Glomerular endothelial cell (primary cell): ENCODE measurements at places on chromosomes 5 and 9. TPM values are rescaled to one million over a fixed set of nuclear protein-coding genes. Genes with fewer than 3 reads are reported as not detected.

The MARCHF6 gene
- total RNA-seq, result 51.5 and 61.3 TPM in 2 replicates

The SPAG8 gene
- total RNA-seq, result 0.53 TPM in 1 of 2 replicates, not detected in the other

- DNase-seq, result no peak
Measured at GRCh38 chr5:37847978-37848425, 8.2 kb upstream of the GDNF start.

- no peak for DNase-seq
Measured at GRCh38 chr5:75574791-75575190, 36.5 kb upstream of the ANKDD1B start.

DNA sequence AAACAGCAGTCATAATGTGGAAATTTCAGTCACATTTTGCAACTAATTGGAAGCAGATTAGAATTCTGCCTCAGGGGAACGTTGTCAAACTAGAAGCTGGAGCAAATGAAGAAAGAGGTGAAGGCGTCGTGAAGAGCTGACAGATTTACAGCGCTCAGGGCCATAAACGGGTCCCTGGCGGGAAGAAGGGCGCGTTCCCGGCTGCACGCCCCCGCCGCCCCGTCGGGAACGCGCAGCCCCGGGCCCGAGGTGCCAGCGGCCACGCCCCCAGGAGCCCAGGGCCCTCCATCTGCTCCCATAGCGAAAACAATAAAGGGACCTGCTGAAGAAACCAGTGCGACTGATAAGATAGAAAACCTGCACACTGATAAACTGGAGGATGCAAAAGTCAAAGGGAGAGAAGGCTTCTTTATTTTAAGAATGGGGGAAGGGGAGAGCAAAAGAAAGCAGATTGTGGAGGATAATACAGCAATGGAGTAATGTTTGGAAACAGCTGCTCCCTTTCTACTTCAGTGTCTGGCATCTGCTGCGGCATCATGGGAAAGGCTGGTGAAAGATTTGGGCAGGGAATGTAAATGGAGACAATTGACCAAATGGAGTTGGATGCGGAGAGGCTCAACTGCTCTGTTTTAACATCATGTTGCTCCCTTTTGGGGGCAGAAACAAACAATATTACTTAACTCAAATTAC lies 11.1 kb downstream of the ZNF608 start:
- DNase-seq, result no peak

DNA sequence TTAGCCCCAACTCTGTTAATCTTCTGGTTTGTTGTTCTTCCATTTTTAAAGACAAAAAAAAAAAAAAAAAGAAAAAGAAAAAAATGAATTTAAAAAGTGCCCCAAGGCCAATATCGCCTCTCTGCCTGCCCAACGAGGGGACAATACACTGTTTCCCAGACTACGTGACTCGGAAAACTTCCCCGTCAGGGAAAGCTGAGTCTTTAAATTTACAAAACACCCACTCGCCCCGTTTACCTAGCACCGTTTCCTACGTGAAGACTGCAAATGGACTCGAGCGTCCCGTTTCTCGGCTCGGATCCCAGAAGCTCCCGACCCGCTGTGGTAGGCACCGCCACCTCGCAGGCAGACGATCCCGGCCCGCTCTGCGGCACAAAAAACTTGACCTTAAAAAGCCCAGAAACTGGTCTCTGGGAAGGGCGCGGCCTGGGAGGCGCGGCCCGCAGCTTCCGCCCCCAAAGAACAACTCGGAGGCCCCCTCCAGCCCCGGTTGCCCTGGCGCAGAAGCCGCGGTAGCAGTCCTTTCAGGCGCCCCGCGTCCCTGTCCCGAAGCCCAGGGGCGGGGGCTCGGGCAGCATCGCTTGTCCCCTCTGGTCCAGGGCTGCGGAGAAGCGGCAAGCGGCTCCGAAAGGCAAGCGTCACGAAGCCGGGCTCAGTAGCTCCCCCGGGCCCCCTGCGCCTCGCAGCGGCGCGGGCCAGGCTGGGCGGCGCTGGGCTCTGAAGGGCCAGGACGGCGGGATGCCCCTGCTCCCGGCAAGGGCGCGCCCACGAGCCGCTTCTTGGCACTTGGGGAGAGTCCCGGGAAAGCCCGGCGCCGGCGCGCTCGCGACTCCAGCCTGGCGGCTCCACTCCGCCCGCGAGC lies at the start of gene GCNT4:
Gene GCNT4, minus strand, starts transcription at position 367 of the 862 bp plus-strand sequence. CDS start 22,521 bp downstream, outside the sequence.
- DNase-seq, result no peak

GRCh38 chr9:108040783-108041182 lies 551.2 kb upstream of the KLF4 start:
- no peak for DNase-seq
